ENCODE measurements at places on chromosomes 4 and X. TPM values are rescaled to one million over a fixed set of nuclear protein-coding genes. Genes with fewer than 3 reads are reported as not detected.

DNA sequence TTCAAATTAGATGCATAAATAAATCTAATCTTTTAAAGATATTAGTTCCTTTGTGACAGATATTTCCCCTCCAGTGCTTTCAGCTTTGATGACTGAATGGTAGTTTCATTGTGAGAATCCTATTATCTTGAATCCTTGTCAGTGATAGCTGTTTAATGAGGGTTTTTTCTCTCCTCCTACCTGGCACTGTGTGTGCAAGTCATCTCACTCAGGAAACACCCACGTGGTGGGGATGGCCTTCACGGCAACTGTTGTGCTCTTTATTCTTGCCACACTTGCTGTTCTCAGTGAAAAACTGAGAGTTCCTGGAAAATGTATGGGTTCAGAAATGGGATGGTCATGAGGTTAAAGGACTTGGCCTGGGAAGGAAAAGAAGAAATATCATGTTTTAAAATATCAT lies 129.9 kb downstream of the SPRY1 start:
- no peak for DNase-seq

DNA sequence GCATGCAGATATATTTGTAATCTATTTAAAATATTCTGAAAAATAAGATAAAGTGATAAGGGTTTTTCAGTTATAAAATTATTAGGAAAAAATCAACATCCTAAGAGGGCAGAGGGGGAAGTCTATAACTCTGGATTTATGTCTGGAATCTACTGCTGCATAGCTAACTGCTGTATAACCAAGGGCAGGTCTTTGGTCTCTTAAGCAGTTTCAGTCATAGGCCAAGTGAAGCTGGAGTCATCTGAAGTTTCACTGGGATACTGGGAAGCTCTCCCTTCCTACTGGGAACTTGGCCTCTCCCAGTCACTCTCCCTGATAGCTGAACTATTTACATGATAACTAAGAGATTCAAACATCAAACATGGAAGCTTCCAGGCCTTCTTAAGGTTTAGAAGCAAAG lies 1409.9 kb upstream of the PCDH7 start:
- no peak for DNase-seq

DNA sequence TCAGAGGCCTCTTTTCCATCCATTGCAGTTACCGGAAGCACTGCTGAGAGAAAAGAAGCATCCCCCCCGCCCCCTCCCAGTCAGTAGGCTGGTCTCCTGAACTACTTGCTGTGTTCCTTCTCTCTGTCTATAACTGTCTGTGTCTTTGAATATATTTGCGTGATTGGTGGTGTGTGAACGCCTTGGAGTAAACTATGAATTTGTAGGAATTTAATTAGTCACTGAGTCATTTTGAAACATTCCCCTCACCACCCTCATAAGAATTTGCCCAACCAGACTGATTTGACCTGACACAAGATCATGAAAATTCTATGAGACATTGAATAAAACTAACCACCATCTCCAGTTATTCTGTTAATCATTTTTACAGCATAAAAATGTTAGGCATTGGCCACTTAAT lies 6.7 kb upstream of the NXF3 start:
- DNase-seq = no peak

GRCh38 chrX:56228914-56229313 lies 3.2 kb upstream of the KLF8 start:
- no peak for DNase-seq

DNA sequence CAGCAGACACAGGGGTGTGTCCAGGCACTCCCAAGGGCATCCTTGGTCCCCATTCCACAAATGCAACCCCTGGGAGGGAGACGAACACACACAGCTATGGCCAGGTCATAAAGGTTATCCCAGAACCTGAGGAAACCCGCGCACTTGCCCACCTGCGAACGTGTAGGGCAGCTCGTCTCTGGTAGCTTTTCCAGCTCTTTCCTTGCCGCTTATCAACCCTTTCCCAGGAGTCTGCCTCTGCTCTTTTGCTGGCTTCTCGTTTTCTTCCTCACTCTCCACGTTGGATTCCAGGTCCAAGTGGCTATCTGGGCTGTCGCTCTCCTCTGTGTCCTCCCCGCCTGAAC lies 13.5 kb downstream of the NOP14 start:
- DNase-seq = no peak

Gene DNASE1L1
- total RNA-seq = 22.6 TPM

Gene SYAP1
- total RNA-seq = 31.3 TPM

Gene NDP
- not detected for total RNA-seq

Gene POU4F2
- not detected for total RNA-seq

Gene SLC6A14
- not detected for total RNA-seq

Gene CT45A2
- not detected for total RNA-seq

Measured in T-helper 17 cell (primary cell).